ENCODE measurements at places on chromosomes 3 and 15.

- DNase-seq = no peak
Measured at GRCh38 chr3:194939949-194940770, 254.5 kb downstream of the FAM43A start.

DNA sequence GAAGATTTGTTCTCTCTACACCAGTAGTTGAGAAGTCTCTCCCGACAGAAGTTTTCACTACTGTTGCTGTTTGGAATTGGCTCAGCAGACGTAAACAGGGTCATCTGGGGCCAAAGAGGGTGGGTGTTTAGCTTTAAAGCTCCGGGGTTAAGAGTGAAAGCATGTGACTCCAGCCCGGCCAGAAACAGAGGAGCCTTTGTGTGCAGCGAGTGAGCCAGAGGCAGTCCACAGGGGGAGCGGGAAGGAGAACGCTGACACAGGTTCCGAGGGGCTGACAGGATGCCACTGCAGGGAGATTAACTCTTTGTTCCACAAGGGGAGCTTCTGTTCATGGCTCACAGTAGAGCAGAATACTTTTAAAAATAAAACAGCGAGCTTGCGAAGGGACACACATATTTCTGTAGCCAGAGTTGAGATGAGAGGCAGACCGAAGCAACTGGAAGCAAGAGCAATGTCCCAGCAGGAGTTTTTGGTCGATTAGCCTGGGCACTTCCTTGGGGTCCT is 26.9 kb downstream of the BMF start:
- DNase-seq = no peak

- DNase-seq = no peak
Measured at GRCh38 chr3:195573611-195574496, 9.9 kb downstream of the APOD start.

- DNase-seq = no peak
Measured at GRCh38 chr3:84442533-84442932, 516.3 kb upstream of the CADM2 start.

GRCh38 chr15:95025924-95026728 is 794.8 kb downstream of the MCTP2 start:
- peak; percentile 43 for DNase-seq

- no peak for DNase-seq
Measured at GRCh38 chr3:72591522-72592421, 256.5 kb downstream of the SHQ1 start.

- no peak for DNase-seq
Measured at GRCh38 chr3:122810734-122811133, 15.9 kb downstream of the SLC49A4 start.

- no peak for DNase-seq
Measured at GRCh38 chr15:69987492-69988489, 109.9 kb downstream of the TLE3 start.

DNA sequence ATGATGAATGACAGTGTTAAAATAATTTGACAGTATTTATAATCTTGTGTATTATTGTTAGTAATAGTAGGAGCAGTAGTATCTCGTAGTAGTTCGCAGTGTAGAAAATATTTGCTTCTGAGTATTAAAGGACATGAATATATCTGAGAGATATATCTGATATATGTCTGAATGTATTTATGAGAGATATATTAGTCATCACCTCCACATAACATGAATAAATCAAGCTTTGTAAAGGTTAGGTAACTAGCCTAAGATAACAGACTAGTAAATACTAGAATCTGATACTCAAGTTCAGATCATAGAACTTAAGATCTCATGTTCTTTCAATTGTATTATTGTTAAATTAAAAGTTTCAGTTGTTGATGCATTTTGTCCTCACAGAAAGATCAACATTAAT is 130.5 kb downstream of the UBE2E2 start:
- DNase-seq = no peak

GRCh38 chr3:180188512-180189309 is 152.0 kb upstream of the PEX5L start:
- no peak for DNase-seq

GRCh38 chr15:89391685-89392257 is 57.1 kb upstream of the POLG start:
- no peak for DNase-seq

GRCh38 chr3:48945432-48945831 is 26.8 kb downstream of the ARIH2 start:
- no peak for DNase-seq

- no peak for DNase-seq
Measured at GRCh38 chr15:69161079-69161877, 843 bp downstream of the GLCE start.

GRCh38 chr15:51200792-51201191 is 106.1 kb upstream of the TNFAIP8L3 start:
- no peak for DNase-seq

GRCh38 chr15:52185151-52185561 is 6.0 kb downstream of the GNB5 start:
- DNase-seq = no peak

- DNase-seq = no peak
Measured at GRCh38 chr3:34279901-34280300, 481.5 kb downstream of the PDCD6IP start.

DNA sequence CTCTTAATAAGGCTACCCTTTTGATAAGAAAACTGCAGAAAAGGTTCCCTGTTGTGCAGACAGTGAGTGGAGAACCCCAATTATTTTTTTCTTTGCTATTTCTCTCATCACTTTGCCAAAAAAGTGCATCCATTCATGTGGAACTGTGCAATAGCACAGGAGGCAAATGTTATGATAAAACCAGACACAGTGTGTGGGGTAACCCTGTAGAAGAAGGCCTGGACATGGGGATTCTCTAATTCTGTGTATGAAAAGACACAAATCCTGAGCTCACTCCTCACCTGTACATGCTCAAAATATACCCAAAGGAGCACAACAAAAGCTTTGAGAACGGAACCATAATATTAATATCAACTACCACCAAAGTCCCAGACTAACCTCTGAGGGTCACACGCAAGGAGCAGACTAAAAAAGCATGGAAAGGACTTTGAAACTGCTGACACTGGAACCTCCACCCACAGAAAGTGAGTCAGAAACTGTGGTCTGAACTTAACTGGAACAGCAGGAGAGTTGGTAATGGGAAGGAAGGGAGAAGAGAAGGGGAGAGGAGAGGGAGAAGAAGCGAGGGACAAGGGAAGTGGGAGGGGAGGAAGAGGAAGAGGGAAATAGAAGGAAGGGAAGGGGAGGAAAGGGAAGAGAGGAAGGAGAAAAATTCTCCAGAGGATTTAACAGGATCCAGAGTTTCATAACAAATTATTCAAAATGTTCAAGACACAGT is 299.9 kb downstream of the TBC1D5 start:
- no peak for DNase-seq

- DNase-seq = no peak
Measured at GRCh38 chr15:32649342-32649741, 7.8 kb downstream of the SCG5 start.

DNA sequence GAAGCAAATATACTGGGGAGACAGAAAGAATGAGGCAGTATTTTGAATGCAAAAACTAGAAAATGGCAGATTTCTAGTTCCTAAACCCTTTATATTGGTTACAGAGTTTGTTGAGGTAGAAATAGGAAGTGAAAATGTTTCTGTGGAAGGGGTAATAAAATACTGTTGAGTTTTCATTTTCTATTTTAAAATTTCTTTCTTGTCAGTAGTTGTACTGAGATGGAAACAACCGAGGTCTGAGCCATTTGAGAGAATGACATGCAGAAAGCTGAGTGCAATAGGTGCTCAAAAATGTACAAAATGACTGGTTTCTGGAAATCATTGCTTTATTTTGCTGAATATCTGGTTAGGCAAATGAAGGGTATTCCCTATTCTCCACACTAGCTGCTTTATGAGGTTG is 361.4 kb downstream of the CHL1 start:
- DNase-seq = no peak

- no peak for DNase-seq
Measured at GRCh38 chr3:129623447-129624118, 17.1 kb upstream of the PLXND1 start.

DNA sequence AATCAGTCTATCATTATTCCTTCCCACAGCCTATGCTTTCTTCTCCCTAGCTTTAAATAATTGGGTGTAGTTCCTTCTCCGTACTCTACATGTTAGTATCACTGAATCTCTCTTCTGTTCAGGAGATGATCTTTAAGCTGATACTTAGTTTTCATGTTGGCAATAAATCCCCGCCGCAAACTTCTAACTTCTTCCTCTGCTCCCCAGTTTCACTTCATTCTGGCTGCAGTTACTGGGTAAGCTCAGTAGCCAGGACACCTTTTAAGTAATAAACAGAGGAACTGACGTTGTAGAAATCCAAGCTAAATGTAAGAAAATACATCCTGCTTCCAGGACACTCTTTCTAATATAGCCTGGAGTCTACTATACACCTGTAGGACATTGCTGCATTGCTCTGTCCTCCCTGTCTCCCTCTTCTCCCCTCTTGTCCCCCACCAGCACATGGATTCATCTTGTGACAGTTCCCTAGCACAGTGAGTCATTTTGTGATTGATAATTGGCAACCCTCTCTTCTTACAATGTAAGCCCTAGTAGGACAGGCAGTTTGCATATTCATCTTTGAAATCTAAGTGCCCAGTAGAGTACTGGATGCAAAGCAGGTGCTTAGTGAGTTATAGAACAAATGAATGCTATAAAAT is 598.2 kb downstream of the UNC13C start:
- DNase-seq = no peak

- no peak for DNase-seq
Measured at GRCh38 chr3:148197061-148197460, 500.6 kb upstream of the AGTR1 start.

GRCh38 chr3:29525254-29525881 is 244.5 kb downstream of the RBMS3 start:
- DNase-seq = no peak

- DNase-seq = no peak
Measured at GRCh38 chr3:120471643-120472042, 20.9 kb upstream of the FSTL1 start.

All from iPS DF 6.9 (cell line).